Skeletal muscle cell (primary cell): ENCODE measurements at places on chromosomes 2 and 18.

DNA sequence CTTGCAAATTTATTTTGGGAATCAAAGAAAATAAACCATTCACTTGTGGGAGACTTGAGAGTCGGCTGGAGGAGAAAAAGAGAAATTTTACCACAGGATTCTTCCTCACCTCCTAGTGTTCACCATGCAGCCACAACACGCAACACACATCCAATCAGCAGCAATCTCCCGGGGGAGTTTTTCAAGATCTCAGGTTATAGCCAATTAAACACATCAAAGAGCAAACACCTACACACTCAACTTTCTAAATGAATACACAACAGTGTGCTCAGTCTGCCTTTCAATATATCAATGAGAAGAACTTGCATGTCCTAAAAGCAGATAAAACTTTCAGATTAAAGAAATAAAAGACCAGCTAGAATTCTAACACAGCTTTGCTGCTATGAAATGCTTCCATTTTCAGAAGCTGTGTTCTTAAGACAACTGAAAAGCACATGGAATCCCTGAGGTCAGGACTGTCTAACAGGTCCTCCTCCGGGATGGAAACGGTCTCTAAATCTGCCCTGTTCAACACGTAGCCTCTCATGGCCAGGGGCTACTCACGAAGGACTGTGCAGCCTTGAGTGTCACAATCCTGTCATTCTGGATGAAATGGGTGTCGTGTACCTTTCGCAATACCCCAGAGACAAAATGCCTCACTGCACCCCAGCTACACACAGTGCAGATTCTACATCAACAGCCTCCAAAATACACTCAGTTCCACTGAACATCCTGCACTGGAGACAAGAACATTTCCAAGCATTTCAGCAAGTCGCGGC lies 84.2 kb downstream of the ZNF516 start:
- no peak for DNase-seq

- DNase-seq, result no peak
These were observed 286.2 kb upstream of the VRK2 start for GRCh38 chr2:57760381-57760801.

GRCh38 chr18:13381944-13382365 lies 163.4 kb downstream of the LDLRAD4 start:
- DNase-seq, result no peak

- DNase-seq, result no peak
These were observed 15.0 kb downstream of the SMAD4 start for GRCh38 chr18:51044928-51045585.

DNA sequence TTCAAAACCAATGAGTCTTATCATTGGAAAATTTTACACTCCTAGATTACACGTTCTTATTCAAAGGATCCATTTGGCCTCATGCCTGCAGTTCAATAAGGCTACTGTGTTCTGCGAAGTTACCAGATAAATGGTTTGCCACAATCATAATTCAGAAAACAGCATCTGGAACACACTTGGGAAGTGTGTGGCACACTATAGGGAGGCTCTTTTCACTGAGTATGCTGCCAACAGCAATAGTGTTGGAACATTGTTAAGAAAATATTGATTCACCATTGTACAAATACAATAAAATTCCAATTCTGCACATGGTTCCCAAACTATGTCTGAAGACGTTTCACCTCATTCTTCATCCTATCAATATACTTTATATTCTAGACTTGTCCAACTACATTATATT lies 141.4 kb upstream of the DOK6 start:
- no peak for DNase-seq

DNA sequence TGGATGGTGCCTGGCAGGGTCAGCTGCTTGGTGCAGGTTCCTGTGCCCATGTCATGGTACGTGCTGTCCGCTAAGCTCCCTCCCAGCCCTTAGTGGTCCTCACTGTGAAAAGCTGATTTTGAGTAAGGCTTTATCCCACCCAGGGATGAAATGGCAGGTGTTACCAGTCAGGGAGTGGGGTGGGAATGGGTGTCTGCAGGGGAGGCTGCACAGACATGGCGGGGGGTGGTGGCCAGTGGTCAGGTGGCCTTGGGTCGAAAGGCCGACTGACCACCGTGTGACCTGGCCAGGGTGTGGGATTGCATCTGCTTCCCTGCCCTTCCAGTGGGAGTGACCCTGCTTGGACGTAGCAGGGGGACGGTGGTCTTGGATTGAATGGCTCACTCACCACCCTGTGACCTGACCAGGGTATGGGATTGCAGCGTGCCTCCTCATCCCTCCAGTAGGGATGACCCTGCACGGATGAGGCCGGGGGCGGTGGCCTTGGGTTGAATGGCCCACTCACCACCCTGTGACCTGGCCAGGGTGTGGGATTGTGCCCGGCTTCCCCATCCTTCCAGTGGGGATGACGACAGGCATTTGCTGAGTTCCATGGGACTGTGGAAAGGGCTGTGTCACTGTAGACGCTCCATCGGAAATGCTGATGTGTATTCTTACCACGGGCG lies 29.8 kb downstream of the AGAP1 start:
- no peak for DNase-seq

- DNase-seq, result no peak
These were observed 56.9 kb downstream of the COMMD1 start for GRCh38 chr2:61962095-61962984.

DNA sequence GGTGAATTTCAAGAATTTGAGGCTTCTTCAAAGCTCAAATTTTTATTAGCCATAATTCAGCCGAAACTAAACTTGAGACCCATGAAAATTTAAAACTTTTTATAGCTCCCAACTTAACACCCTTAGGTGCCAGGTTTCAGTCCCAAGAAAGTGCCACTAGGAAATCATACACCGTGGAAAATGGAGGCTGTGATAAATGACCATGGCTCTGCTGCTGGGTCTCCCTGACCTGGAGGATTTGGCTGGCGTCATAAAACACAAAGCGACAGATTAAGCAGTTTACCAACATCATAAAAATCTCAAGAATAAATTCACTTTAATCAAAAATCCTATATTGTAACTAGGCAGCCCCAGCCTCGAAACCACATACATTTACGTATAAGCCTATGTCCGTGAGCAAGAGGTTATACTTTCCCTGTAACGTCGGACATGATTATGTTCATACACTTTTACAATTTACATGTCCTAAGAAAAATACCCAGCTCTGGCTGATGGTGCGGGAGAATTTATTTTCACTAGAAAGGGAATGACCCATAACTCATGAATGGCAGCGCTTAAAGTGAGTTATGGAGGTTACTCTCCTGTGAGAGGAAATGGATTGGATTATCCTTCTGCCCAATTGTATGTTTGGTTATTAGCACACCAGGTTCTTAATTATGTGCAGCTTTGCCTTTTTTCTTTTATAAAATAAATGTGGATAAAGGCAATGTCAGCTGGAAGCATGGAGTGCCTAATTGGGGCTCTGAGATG lies 329.4 kb downstream of the AGPS start:
- no peak for DNase-seq

DNA sequence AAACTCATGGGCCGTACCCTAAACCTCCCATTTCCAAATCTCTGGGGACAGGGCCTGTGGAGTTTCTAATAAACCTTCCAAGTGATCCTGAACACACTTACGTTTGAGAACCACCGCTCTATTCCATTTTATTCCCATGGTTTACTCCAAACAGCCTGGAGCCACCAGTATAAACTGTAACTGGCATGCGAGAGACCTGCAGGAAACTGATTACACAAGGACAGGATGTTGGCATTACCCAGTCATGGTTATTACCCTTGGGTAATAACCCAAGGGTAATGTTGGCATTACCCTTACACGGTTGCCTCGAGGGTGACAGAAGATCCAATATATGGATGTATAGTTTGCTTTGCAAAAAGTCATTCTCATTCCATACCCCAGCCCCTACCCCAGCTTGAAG lies 37.0 kb upstream of the YPEL5 start:
- DNase-seq, result no peak

- no peak for DNase-seq
These were observed 14.9 kb downstream of the LPIN2 start for GRCh38 chr18:2997846-2998564.

DNA sequence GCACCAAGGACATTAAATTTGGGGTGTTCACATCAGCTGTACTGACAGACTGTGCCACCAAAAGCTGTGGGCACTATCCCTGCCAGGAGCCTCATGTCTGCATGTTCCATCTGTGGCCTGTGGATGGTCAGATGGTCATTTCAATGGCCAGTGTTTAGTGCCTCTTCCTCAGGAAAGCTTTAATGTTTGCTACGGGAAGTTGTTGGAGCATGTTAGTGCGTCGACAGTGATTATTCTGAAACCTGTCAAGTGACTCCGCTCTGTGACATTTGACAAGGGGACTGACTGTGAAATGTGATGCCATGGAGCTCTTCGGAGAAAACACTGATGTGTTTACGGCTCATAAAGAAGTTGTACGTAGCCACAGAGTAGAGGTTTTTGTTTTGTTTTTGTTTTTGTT lies 18.7 kb upstream of the RGPD4 start:
- no peak for DNase-seq

GRCh38 chr18:23238152-23238531 lies 102.9 kb downstream of the CABLES1 start:
- DNase-seq, result peak; percentile 61

DNA sequence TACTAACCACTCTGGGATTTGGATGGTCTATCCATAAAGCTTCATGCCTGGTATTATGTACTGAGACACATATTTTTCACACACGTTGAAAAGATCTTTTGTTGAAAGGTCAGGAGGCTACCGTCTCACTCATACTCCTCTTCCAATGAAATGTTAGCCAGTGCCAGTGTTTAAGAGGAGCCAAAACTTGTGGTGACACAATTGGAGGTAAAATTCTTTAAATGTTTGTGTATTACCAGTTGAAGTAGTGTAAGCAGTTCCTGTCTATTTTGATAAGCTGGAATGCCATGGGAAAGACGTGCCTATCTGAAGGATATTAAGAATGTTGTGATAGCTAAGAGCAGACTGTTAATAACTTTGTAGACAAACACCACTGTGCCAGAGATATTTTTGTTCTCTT lies 32.1 kb downstream of the MARCHF7 start:
- peak; percentile 11 for DNase-seq

- peak; percentile 25 for DNase-seq
These were observed 12.5 kb downstream of the SDC1 start for GRCh38 chr2:20212459-20212870.

DNA sequence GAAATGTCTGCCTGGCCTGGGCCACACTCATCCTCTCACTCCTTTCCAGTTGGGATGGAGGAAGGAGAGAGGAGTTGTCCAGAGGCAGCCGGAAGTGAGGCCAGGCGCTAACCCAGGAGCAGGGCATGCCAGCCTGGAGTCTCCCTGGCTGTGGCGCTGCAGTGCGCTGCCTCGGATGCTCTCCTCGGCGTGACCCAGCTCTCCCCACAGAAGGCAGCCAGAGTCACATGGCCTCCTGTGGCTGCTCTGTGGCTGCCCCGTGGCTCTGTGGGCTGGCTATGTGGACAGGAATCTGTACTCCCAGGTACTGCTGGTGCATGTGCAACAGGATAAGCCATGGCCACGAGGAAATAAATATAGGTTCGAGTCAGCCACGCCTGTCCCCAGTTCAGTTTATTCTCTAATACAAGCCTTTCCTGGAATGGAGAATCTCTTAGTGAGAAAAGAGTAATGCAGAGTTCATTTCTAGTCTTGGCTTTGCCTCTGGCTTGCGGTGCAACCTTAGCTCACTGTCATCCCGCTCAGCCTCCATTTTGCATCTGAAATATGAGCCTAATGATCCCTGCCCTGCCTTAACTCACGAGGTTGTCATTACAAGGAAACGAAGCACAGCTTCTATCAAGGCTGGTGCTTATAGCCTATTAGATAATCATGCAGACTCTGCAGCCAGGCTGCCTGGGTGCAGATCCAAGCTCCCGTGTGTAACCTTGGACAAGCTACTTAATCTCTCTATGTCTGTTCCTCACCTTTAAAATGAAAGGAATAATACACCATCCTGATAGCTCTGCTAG lies 106.3 kb downstream of the ANTXR1 start:
- no peak for DNase-seq

DNA sequence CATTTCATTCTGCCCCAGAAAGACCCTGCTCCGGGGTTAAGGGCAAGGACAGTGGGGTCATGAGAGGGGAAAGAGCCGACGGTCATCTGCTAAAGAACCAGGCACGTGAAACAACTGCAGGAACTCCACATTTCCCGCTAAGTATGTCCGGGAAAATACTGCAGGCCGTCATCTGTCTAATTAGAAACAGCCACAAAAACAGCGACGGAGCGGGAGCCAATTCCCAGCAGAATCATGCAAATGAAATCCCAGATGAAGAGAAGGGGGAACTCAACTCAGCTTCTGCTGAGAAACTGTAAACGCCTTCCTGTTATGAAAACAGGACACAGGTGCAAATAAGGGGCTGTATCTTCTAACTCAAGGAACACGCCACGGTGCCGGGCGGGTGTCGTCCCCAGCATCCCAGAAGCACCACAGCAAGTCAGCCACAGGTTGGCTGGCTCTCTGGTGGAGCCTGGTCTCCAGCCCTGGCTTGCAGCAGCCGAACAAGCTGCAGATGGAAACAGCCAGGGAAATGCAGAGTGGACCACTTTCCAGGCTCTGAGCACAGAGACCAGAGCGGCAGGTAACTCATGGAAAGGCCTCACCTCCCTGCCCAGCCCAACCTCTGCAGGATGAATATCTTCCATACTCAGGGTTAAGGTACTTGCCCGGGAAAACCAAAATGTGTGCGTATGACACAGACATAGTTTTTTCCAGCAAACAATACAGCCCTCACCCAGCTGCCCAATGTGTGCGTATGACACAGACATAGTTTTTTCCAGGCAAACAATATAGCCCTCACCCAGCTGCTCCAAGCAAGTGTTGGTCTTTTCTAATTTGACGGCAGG lies 28.9 kb downstream of the PXDN start:
- DNase-seq, result no peak

GRCh38 chr2:189146553-189146952 lies 33.0 kb downstream of the COL5A2 start:
- DNase-seq, result no peak
